Testis (tissue), 5 donors: ENCODE measurements at places on chromosomes 7 and 10. TPM values are rescaled to one million over a fixed set of nuclear protein-coding genes. Genes with fewer than 3 reads are reported as not detected.

GRCh38 chr10:29409241-29410054 lies 120.6 kb downstream of the LYZL1 start:
- DNase-seq = peak; percentile 90
- peak overlapping the region; percentile 87 for H3K4me3 ChIP-seq
- peaks cover 21% of the 10 kb centered on the region for H3K4me1 ChIP-seq
- no peaks in the 10 kb centered on the region for H3K36me3 ChIP-seq
- H3K27me3 ChIP-seq = no peaks in the 10 kb centered on the region

- H3K27me3 ChIP-seq = no peaks in the 10 kb centered on the region
- H3K27ac ChIP-seq = no peak overlapping the region
- DNase-seq = no peak
- no peaks in the 10 kb centered on the region for H3K36me3 ChIP-seq
- no peaks in the 10 kb centered on the region for H3K4me1 ChIP-seq
- H3K4me3 ChIP-seq = no peak overlapping the region
Measured at GRCh38 chr7:67564959-67565358, 568.3 kb downstream of the TYW1 start.

MAPK8 gene
- total RNA-seq = 114 TPM

GRCh38 chr7:33195264-33195663 lies 65.9 kb downstream of the BBS9 start:
- H3K4me3 ChIP-seq = no peak overlapping the region
- no peak for DNase-seq
- no peak overlapping the region for H3K27ac ChIP-seq

DNA sequence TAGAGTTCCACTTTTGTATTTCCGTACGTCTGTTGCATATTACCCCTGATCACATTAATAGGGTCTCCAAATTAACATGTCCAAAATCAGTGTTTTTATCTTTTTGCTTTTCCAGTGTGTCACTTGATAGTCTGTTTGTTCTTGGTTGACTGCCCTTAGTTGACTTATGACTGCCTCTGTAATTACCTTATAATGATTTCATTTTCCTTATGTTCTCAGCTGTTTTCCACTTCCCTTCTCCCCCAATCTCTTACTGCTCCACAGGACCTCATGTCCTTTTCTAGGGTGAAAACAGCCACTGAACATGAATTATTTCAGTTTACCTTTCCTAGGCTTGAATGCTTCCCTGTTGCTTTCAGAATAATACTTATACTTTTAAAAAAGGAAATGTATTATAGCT lies 54.7 kb downstream of the MAPK8 start:
- no peaks in the 10 kb centered on the region for H3K36me3 ChIP-seq
- peaks cover 8% of the 10 kb centered on the region for H3K4me1 ChIP-seq
- no peak for DNase-seq
